ENCODE measurements at places on chromosomes 6 and 20.

- no peak for DNase-seq
Measured at GRCh38 chr6:15487262-15487661, 175.6 kb downstream of the DTNBP1 start.

DNA sequence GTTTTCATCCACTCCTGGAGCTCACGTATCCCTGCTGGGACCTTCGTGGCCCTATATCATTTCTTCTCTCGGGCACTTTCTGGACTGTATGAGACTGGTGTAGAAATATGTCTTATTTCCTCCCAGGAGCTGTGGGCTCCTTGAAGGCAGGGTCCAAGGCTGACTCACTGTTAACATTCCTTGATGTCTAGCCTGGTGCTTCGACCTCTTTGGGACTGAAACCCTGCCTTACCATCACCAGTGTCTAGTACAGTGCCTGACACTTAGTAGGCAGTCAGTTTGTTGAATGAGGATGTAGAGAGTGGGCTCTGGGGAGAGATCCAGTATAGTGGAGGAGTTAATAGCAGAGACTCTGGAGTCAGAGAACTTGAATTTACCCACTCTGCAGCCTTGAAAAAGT, 23.6 kb downstream of the POFUT1 start:
- DNase-seq, result no peak

- DNase-seq, result no peak
Measured at GRCh38 chr20:47701612-47702011, 83.7 kb downstream of the SULF2 start.

- DNase-seq, result no peak
Measured at GRCh38 chr6:142878407-142878806, 66.6 kb downstream of the HIVEP2 start.

- DNase-seq, result no peak
Measured at GRCh38 chr6:113271437-113271836, 585.7 kb upstream of the MARCKS start.

All from NCI-H446 (cell line).